Fibroblast of skin of right quadriceps (primary cell): ENCODE measurements at places on chromosomes 2 and 18.
A peak's percentile ranks its signal among the peaks of the same experiment; 100 is the strongest.

DNA sequence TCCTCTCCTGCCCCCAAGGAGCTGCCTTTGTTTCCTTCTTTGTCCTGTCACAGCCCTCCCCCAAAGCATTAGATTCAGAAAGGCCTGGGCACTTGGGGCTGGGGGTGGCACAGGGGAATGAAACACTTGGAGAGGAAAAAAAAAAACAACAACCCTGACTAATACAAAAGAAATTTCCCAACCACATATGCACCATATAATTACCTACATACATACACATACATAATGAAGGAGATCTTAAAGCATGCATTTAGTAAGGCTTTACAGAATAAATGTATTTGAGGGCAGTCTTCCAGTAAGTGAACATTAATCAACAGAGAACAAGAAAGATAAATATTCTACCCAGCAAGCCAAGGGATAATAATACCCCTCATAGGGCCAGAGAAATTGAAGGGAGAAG is 70.0 kb upstream of the PPP1CB start:
- DNase-seq, result peak; percentile 79

GRCh38 chr2:181694271-181694670 is 14.0 kb upstream of the NEUROD1 start:
- DNase-seq, result no peak

DNA sequence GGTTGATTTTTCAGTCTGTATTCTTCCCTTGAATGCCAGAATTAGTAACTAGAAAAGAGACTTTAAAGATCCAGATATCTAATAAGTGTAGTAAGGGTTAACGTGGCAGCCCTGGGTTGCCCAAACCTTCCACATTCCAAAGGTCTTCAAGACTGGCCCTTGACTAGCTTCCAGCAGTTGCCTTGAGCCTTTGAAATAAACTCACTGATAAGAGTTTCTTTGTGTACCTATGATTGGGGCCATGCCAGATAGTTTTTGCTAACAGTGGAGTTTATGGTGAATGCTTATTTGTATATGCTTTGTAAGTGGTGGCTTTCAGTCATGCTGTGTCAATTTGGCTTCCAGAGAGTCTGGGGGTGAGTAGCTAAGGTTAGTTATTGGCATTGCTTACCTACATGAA is 722.3 kb downstream of the RNF144A start:
- DNase-seq, result no peak

DNA sequence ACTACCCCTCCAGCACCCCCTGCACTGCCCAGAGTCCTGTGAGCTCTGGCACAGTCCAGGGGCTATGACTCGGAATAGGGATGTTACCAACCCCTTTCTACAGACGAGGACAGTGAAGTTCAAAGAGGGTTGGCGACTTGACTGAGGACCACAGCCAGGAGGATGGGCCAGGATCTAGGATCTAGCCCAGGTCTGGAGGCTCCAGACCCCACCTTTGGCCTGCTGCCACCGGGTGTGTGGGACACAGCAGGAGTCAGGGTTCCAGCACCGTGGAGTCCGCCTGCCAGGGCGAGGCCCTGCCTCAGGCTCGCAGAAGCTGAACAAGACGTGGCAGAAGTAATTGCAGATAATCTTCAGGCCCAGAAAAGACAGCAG is 37.9 kb upstream of the GPC1 start:
- no peak for DNase-seq

DNA sequence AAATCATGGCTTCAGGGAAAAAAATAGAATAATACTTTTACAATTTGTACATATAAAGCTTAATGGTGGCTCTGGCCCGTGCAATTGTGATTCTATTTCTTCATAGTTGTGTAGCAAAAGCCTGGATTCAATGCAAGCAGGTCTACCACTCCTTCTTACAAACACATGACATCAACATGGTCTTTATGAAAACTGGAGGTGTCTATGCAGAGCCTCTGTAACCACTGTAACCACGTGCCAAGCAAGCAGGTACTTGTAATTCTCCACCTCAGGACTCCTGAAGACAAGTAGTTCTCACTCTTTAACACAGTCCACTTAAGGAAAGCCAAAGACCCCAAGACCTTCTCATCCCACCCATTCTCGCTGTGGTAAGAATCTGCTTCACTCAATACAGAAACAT is 62.6 kb downstream of the METTL4 start:
- DNase-seq, result no peak

- no peak for DNase-seq
Measured at GRCh38 chr18:11581286-11581685, 28.1 kb upstream of the SLC35G4 start.

- peak; percentile 87 for DNase-seq
Measured at GRCh38 chr2:111227716-111228141, 107.0 kb downstream of the BCL2L11 start.
